ENCODE measurements at places on chromosomes 4 and X.
A peak's percentile ranks its signal among the peaks of the same experiment; 100 is the strongest.

DNA sequence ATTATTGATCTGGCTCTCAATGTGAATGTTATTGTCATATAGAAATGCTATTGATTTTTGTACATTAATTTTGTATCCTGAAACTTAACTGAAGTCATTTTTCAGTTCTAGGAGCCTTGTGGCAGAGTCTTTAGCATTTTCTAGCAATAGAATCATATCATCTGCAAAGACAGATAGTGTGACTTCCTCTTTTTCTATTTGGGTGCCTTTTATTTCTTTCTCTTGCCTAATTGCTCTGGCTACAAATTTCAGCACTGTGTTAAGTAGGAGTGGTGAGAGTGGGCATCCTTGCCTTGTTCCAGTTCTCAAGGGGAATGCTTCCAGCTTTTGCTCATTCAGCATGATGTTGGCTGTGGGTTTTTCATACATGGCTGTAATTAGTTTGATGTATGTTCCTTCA is 102.7 kb downstream of the SH3BGRL start:
- DNase-seq, result no peak

- DNase-seq, result no peak
These were observed 146.5 kb downstream of the IL1RAPL2 start for GRCh38 chrX:104712515-104712914.

DNA sequence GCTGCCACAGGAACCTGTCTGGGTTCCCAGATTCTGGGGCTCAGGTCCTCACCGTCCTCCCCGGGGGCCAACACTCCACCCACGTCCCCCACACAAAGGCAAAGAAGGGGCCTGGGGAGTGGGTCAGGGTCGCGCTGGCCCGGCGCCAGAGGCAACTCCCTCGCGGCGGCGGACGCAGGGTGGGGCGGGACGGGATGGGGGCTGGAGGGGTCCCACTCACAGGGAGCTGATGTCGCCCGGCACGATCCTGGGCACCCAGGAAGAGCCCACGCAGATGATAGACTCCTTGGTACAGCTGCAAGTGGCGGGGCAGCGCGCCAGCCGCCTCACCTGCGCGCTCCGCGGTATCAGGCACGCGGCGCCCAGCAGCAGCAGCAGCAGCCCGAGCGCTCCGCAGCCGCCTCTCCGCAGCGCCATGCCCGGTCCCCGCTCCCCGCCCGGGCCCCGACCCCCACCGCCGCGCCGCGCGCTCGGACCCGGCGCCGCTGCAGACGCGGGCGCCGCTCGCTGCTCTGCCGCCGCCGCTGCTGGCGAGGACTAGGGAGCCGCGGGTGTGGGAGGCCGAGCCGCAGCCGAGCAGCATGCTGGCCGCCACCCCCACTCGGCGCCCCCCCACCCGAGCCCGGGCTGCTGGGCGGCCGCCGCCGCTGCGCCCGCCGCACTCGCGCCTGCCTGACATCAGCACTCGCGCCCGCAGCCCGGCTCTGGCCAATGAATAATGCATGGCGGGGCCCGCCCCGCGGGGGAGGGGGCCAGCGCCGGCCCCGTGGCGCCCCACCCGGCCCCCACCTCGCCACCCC is at the start of gene LGI2:
LGI2 (minus strand) TSS at position 670 of the 800 bp plus-strand sequence; CDS start at position 417, 253 bp downstream.
- no peak for DNase-seq

GRCh38 chrX:77595848-77596247 is 148.7 kb downstream of the FGF16 start:
- DNase-seq, result no peak

DNA sequence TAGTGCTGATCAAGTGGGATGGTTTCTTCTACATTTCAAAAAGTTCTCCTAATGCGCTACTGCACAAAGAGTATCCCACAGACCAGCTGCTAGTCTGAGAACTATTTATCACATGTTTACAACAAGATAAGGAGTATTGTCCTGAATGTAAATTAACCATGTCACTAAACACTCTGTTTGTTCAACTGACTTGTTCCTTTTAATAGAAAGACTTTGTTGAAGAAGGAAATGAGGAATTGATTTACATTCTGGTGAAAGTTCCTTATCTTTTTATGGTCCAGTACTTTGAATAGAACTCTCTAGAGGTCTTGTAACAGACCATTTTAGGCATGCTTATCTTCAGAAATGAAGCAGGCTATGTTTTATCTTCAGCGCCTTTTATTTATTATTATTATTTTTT is 67.3 kb upstream of the IL13RA1 start:
- no peak for DNase-seq

- DNase-seq, result no peak
These were observed 7.9 kb downstream of the SCLT1 start for GRCh38 chr4:129085472-129085871.

- no peak for DNase-seq
These were observed 39.1 kb downstream of the LAMP2 start for GRCh38 chrX:120429776-120430540.

- no peak for DNase-seq
These were observed 15.2 kb upstream of the SCOC start for GRCh38 chr4:140358281-140358680.

DNA sequence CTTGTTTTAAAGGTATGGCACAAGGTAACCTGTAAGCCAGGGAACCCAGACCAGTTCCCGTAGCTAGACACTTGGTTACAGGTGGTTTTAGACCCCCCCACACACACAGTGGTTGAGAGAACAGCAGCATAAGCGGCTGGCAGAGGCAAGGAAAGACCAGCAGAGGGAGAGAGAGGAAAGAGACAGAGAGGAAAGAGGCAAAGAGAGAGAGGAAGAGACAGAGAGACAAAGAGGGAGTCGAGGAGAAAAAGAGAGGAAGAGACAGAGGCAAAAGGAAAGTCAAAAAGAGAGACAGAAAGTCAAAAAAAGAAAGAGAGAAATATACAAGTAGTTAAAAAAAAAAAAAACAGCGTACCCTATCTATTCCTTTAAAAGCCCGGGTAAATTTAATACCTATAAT is 19.5 kb upstream of the PCSK1N start:
- no peak for DNase-seq

GRCh38 chr4:122606364-122607043 is 14.4 kb downstream of the IL21 start:
- no peak for DNase-seq

- no peak for DNase-seq
These were observed 25.3 kb downstream of the STIM2 start for GRCh38 chr4:26885912-26886274.

GRCh38 chr4:70915036-70915815 is 13.1 kb downstream of the MOB1B start:
- no peak for DNase-seq

DNA sequence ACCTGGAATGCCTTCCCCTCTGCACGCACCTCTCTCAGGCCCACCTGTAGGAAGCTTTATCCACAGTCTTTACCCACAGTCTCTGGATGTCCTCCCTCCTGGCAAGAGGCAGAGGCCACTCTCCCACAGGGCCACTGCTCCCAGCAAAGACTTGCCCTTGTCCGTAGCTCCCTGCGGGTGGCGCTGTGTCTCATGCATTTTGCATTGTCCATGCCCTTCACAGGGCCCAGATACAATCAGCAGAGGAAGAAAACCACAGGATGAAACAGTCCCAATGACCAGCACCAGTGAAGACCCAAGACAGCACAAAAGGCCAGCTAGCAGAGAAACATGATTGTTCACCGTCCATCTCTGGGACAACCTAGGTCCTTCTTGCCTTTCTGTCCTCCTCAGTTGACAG is 2.1 kb upstream of the NSG1 start:
- no peak for DNase-seq

DNA sequence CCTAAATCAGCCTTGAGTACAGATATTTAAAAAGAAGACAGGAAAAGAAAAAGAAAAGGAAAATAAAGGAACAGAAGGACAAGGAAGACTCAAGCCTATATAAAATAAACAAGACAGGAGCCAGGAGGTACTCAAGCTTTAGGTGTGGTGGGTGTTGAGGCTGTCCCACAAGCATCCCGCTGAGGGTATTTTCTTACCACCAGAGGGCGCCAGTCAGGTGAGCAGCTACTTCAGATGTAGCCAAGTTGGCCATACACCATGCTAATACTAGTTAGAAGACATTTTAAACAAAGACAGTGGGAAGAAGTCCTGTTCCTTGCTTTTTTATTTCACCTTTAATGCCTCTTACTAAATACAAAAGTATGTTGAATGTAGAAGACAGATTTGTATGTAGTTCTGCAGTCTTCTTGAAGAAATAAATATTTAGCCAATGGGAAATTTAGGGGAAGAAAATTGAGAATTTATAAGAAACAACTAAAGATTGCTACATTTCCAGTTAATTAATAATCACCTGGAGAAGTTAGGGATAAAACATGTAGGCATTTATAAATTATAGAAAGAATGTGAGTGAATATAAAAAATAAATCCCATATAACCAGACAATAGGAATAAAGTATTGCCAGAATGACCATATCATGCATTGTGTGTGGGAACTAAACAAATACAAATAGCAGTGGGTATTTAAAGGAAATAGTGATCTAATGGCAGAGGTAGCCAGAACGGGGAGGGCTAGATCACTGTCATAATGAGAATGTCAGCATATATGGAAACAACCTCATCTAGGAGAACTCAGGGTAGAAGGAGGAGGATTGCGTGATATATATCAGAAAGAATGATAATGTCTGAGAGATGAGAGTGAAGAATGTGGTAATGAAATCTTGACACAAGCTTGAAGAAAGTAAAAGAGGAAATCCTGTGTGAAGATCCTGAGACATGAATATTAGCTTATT is 71.0 kb downstream of the MTHFD2L start:
- DNase-seq, result peak; percentile 38

GRCh38 chr4:78150543-78150864 is 93.4 kb downstream of the FRAS1 start:
- DNase-seq, result peak; percentile 46

DNA sequence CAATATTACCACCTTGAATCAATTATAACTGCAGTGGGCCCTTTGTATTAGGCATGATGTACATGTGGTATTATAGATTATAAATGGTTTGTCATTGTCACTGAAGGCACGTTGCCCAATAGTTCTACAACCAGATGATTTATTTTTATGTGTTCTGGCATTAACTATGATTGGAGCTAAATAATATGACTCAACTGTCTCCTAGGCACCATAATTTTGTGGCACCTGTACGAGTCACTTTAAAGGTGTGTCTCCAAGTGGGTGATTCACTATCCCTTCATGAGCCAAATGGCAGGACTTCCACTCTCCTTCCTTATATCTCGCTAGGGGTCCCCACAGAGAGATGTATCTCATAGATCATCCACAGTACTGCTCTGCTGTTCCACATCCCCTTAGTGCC is 6.1 kb upstream of the SMPX start:
- DNase-seq, result no peak

- no peak for DNase-seq
These were observed 53.8 kb upstream of the LNX1 start for GRCh38 chr4:53645108-53645507.

GRCh38 chr4:123896446-123897071 is 500.0 kb downstream of the SPRY1 start:
- DNase-seq, result no peak

GRCh38 chr4:182190306-182190705 is 52.9 kb upstream of the TENM3 start:
- no peak for DNase-seq

DNA sequence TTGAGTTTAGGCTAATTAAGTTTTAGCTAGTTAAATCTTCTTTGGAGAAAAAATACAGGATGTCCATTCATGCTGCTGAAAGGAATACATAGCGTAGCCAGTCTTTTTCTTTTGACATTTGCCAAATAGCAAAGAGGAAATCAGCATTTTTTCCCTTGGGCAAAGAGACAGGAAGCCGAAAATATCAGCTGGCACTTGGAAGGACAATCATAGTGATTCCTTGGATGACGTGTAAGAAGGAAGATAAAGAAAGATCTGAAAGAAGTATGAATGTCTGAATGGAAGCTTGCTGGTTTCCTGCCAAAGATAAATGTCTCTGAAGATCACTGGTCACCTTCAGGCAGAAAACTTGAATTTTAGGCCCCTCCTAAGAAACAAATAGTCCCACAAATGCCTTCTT is 44.2 kb downstream of the SLITRK2 start:
- DNase-seq, result no peak

DNA sequence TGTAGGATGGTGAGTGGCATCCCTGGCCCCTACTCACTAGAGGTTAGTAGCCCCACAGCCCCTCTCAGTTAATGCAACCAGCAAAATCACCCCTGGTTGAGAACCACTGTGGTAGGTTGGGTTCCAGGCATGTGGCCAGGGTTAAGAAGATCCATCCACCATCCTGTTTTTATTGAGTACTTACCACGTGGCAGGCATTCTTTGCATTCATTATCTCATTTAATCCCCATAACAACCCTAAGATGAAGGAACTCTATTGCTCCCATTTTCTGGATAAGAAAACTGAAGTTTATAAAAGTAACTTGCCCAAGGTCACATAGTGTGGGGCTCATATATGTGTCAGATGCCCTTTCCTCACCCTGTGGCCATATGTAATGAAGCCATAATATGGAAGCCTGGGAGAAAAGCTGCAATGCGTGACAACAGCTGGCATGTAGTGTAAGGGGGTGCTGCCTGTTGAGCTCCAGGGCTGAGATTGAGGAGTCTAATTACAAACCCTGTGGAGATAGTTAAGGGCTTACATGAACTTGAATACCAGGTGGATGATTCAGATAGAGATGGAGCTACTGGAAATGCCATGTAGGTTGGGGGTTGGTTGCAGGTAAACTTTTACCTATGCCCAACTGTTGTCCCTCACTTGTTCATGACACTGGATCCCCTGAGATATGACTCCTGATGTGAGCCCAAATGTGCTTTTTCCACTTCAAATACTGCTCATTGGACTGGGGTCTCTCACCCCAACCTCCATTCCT is 100.2 kb upstream of the PGRMC2 start:
- no peak for DNase-seq

DNA sequence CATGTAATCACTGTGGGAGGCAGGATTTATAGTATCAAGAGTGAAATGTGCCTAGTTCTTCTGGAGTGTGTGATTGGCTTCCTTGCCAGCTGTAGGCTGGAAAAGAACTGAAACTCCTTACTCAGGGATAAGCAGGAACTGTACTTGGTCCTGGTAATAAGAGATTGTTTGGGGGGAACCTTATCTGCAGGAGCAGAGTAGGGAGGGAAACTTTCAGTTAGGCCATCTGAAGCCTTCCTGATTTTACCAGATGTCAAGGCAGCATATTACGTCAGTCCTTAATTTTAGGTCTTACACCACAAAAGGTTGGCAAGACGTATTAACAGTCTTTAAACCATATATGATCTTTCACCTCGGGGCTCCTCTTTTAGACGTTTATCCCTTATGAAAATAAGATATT is 231.5 kb upstream of the FMR1 start:
- no peak for DNase-seq

GRCh38 chr4:122764071-122764820 is 31.7 kb downstream of the BBS12 start:
- no peak for DNase-seq

GRCh38 chr4:106312997-106313522 is 2.9 kb downstream of the TBCK start:
- DNase-seq, result no peak

- no peak for DNase-seq
These were observed 111.2 kb downstream of the QDPR start for GRCh38 chr4:17400686-17401085.

DNA sequence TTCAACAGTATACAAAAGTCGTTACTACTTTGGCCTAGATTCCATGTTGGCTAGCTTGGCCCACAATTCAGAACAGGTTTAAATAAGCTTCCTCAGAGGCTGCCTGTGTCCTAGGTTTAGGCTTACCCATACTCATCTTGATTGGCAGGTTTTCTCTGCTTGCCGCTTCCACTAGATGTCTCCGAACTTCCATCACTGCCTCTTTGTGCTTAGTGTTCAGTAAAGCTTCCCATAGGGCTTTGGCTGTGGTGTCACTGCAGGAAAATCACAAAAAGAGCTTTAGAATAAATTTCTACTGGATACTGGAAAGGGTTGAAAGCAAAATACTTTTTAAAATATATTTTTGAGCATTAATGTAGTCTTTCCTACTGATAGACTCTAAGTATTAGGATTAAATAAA is 52.4 kb downstream of the SCFD2 start:
- DNase-seq, result no peak

- no peak for DNase-seq
These were observed 123.0 kb upstream of the TLR3 start for GRCh38 chr4:185945906-185946305.

All from renal cortex interstitium (tissue), 15 donors.